Fibroblast of mammary gland (primary cell): ENCODE measurements at places on chromosomes 1 and 21.

DNA sequence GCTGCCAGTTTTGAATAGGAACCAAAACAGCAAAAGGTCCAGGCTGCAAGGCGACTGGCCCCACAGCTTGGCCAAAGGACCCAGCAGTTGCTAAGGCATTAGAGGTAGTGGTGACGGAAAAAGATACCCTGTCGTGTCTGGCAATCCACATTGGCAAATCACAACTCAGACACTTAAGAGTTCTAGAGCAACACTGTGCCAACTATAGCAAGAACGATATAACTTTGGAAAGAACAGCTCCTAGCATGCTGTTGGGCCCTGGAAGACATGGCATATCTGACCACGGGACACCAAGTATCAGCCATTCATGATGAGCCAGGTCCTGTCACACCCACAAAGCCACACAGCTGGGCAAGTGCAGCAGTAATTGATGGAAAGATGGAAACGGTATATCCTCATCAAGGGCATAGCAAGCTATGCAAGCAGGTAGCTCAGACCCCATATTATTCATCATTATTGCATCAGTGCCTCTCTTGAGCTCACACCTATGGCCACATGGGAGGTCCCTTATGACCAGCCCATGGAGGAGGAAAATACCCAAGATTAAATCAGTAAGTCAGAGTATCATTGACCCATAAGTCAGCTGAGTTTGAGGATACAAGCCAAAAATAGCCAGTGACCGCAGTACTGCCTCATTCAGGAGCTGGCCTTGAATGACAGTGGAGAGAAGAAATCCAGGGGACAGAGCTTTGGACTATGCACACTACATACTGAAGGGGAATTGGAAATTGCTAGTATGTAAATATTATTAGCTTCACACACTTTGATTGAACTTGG lies 221.2 kb downstream of the SETD4 start:
- no peak for DNase-seq

DNA sequence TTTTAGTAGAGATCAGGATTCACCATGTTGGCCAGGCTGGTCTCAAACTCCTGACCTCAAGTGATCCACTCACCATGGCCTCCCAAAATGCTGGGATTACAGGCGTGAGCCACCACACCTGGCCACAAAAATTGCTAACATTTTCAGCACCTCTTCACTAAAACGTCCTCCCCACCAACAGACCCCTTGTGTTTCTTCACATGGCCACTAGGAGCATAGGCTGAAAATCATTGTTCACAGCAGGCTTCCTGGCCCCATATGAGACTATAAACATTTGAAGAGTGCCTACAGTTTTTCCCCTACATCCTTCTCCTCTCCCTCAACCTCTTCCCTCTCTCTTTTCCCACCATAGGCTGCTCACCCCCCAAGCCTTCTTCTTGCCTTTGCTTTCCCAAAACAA lies 28.0 kb upstream of the SFPQ start:
- peak; percentile 23 for DNase-seq

- DNase-seq = no peak
Observed at GRCh38 chr1:200628223-200628881, 7.8 kb upstream of the KIF14 start.

DNA sequence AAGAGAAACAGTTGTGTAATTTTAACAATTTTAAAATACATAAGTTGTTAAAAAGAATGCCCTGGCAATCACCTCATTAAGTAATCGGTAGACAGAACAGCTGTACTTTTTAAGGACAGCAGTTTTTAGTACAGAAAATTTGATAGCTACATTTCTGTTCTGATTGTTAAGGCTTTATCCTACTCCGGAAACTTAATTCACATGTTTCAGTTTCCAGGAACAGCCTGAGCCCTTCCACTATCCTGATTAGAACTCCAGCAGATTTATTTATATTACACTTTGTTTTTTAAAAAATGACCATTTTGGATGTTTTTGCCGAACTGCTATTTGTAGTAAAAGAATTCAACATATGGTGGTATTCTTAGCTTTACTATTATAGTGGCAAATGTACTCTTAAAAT lies 8.7 kb downstream of the PRRC2C start:
- no peak for DNase-seq

DNA sequence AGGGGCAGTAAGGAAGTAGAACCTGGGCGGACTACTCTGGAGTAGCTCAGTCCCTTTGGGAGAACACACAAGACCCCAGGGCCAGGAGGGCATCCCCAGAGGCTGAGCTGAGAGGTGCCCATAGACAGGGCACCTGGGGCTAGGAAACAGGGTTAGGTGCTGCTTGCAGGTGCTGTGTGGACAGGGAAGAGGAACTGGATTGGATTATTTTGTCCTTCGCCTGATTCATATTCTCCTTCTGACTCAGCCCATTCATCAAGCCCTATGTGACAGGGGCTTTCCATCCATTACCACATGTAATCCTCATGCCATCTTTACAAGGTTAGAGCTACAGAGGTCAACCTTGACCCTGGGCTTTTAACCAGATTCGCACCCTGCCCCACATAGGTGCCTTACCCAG lies 183.9 kb downstream of the C1orf94 start:
- DNase-seq = no peak

GRCh38 chr1:209805341-209805781 lies 581 bp downstream of the IRF6 start:
- DNase-seq = no peak
